Stimulated activated CD8-positive, alpha-beta memory T cell treated with anti-CD3 and anti-CD28 coated beads, Interleukin-7, amount 100 ng/mL, for 1 hour (primary cell): ENCODE measurements at places on chromosomes 11 and 22.
A peak's percentile ranks its signal among the peaks of the same experiment; 100 is the strongest.

- DNase-seq: peak; percentile 68
Observed at GRCh38 chr22:20429254-20430100, 8.1 kb downstream of the SCARF2 start.

DNA sequence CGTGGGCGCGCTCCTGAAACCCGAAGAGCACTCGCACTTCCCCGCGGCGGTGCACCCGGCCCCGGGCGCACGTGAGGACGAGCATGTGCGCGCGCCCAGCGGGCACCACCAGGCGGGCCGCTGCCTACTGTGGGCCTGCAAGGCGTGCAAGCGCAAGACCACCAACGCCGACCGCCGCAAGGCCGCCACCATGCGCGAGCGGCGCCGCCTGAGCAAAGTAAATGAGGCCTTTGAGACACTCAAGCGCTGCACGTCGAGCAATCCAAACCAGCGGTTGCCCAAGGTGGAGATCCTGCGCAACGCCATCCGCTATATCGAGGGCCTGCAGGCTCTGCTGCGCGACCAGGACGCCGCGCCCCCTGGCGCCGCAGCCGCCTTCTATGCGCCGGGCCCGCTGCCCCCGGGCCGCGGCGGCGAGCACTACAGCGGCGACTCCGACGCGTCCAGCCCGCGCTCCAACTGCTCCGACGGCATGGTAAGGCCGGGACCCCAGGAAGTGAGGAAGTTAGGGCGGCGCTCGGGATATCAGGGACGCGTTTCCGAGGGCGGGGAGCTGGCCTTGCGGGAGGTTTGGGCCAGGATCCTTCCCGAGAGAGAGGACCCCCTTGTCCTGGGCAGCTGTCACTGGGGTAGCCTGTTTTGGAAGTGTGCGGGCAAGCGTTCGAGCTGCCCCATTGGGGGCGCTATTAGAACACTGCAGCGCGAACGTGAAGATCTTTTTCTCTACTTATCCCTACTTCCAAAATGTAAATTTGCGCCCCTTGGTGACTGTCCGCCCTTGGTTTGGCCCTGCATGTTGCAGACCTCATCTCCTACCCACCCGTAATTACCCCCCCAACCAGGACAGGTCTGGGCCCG, 796 bp downstream of the MYOD1 start:
- DNase-seq: no peak

- no peak for DNase-seq
Observed at GRCh38 chr11:125224391-125225021, 60.0 kb downstream of the PKNOX2 start.

DNA sequence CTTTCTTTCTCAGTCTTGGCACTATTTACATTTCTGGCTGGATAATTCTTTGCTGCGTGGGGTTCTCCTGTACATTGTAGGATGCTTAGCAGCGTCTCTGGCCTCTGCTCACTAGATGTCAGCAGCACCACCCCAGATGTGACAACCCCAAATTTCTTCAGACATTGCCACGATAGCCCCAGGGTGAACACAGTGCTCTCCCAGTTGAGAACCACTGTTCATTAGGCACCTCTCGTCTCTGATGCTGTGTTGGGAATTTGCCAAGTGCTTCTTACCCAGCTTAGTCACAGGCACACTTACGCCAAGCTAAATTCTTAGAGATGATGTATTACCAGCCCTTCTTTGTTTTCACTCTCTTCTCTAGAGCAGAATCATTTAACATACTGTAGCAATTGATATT, 9.4 kb downstream of the TRIM6 start:
- no peak for DNase-seq

- DNase-seq: no peak
Observed at GRCh38 chr11:40315122-40315521, 1144.3 kb downstream of the LRRC4C start.

GRCh38 chr11:134398079-134398444, 14.0 kb downstream of the B3GAT1 start:
- DNase-seq: no peak

DNA sequence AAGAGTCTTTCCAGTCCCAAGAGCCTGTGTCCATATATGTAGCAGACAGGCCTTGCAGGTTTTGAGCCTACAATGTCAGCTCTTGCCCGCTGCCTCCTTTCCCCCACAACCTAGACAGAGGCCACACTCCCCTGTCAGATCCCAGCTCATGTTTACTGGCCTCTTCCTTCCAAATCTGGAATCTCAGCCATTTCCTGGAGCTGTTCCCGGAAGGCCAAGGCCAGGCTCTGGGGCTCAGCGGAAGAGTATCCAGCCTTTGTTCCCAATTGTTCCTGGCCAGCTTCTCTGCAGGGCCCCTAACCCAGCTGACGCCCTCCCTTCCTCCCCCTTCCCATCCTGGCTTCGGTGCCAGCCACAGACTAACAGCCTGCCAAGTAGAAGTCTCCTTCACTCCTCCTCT, 1.0 kb upstream of the ROBO4 start:
- DNase-seq: no peak

DNA sequence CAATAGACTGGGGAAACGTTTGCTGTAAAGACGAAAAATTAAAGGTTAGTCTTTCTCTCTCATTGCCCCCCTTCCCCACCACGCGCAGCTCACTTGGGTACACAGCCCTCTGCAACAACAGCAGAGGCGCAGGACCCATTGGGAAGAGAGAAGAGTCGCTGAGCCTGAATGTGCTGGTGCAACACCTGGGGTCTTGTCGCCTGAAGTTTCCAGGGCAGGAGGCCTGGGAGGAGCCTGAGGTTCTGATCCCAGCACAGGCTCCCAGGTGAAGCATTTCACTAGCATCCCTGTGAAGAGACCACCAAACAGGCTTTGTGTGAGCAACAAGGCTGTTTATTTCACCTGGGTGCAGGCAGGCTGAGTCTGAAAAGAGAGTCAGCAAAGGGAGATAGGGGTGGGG, 116.2 kb upstream of the NTM start:
- no peak for DNase-seq

DNA sequence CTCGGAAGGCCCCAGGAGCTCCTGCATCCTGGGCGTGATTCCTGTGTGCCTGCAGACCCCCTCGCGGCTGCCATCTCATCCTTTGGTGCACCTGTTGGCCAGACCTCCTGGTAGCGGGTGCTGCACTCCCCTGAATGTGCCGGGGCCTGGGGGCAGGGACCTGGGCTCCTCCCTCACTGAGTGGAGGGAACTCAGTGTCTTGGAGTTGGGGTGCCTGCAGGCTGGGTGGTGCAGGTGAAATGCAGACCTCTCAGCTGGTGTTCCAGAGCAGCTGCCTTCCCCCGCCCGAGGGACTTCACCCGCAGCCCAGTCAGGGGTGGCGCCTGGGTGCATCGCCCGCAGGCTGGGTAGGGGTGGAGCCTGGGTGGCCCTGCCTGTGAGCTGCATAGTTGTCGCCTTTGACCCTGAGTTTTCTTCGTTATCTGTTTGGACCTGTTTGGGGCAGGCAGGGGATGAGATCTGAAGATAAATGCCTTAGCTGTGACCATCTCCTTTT, 31.4 kb downstream of the LRP5 start:
- DNase-seq: no peak

GRCh38 chr22:50506611-50507420, 686 bp downstream of the LMF2 start:
- DNase-seq: no peak

DNA sequence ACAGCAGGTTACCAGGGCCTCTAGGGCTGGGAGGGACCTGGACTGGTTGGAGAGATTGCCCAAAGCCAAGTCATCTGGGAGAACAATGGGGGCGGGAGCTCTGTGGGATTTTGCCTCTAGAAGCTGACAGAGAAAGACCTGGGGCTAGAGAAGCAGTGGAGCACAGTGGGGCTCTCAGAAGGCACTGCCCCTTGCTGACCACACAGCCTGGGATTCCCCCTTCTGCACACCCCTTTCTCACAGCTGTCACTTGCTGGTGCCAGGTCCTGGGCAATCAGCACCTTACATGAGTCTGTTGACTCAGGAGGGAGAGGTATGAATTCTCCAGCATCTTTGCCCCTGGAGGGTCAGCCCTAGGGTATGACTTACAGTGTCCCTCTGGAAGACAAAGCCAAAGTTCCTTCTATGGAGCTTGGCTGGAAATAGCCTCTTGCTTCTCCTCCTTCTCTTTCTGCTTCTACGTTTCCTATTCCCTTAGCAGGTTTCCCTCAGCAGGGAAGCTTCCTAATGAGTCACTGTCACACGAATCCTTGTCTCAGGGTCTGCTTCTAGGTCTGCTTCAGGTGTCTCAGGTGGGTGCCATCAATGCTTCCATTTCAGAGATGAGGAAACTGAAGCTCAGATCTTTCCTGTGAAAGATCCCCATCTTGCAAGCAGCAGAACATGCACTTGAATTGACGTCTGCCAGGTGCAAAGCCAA, 27.0 kb downstream of the GDPD5 start:
- DNase-seq: no peak

DNA sequence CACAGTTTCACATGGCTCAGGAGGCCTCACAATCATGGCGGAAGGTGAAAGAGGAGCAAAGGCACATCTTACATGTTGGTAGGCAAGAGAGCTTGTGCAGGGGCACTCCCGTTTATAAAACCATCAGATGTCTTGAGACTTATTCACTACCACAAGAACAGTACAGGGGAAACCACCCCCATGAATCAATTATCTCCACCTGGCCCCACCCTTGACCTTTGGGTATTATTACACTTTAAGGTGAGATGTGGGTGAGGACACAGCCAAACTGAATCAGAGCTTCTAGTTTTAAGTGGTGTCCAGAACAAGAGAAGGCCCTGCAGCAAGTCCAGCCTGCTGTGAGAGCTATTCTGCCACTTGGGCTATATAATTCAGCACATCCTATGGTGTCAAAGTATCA, 493.7 kb downstream of the ETS1 start:
- DNase-seq: no peak

- no peak for DNase-seq
Observed at GRCh38 chr11:28759311-28759710, 651.1 kb downstream of the METTL15 start.

- DNase-seq: no peak
Observed at GRCh38 chr22:33227791-33228190, 169.6 kb upstream of the SYN3 start.

DNA sequence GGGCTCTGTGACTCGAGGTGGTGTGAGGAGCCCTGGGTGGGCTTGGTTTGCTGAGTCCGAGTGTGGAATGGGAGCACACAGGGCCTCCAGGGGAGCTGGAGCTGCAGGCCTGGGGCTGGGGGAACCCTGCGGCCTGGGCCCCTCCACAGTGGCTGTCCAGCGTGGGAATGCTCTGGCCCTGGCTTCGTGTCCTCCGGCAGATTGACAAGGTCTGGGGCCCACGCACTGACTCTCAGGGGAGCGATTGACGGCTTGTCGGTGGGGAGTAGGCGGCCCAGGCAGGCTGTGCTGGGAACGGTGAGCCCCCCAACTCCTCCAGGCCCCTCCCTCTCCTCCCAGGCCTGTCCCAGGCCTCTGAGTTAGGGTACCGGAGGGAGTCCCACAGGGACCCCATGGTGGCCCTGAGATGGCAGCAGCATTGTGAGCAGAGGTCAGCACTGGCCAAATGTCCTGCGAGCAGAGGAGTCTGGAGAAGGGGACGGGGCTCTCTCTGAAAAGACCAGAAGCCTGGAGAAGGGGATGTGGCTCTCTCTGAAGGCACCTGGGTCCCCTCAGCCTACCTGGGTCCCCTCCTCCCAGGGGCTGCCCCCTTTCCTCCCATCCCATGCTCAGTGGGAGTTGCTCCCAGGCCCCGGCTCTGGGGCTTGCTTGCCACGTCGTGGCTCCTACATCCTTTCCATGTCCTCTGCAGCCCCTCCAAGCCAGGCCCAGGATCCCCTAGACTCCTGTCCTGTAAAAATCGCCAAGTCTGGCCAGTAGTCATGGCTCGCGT, 23.8 kb upstream of the MYEOV start:
- no peak for DNase-seq

- no peak for DNase-seq
Observed at GRCh38 chr11:95296165-95296564, 65.2 kb upstream of the SESN3 start.

GRCh38 chr11:85826116-85826855, 15.3 kb upstream of the SYTL2 start:
- DNase-seq: no peak

- DNase-seq: no peak
Observed at GRCh38 chr11:97703851-97704250, 1314.0 kb downstream of the JRKL start.

- no peak for DNase-seq
Observed at GRCh38 chr22:36177160-36177559, 16.6 kb upstream of the APOL3 start.

DNA sequence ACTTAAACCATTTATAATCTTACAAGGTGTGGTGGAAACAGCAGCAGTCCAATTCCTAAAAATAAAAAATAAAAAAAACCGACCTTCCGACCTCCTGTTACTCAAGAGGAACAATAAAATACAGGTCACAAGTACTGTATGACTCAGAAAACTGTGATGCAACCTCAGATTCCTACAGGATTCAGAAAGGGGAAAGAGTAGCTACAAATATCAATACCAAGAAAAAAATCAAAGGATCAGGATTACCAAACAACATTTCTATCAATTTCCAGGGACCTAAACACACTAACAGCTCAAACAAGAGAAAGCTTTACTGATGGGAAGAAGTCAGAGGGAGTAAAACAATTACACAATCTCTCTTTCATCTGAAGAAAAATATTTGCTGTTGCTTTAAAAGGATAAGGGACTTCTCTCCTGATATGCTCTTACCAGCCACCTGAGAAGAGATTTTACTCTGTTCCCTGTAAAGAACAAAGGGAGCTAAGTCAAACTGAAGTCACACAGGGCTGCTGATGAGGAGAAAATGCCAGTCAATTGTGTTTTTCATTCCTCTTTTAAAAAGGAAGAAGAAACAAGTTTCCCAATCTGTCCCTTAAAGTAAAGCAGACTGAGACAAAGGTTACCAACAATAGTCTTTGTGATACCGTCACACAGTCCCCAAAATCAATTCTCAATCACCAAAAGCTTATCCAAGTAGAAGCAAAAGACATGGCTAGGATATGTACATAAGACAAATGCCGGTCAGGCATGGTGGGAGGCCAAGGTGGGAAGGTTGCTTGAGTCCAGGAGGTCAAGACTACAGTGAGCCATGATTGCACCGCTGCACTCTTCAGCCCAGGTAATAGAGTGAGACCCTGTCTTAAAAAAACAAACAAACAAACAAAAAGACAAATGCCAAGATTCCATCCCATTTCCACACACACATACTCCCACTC, 39.3 kb downstream of the AMBRA1 start:
- DNase-seq: no peak

GRCh38 chr22:21457023-21457787, 10.0 kb upstream of the TMEM191C start:
- no peak for DNase-seq

- DNase-seq: no peak
Observed at GRCh38 chr22:50530877-50531545, 1.2 kb upstream of the TYMP start.

- DNase-seq: no peak
Observed at GRCh38 chr11:62487738-62488551, 58.7 kb downstream of the AHNAK start.

- DNase-seq: peak; percentile 53
Observed at GRCh38 chr11:72752088-72752914, at the start of gene ARAP1. TSS of gene ARAP1 (minus strand) at chr11:72752408. CDS start at chr11:72727128, 25,280 bp downstream.

DNA sequence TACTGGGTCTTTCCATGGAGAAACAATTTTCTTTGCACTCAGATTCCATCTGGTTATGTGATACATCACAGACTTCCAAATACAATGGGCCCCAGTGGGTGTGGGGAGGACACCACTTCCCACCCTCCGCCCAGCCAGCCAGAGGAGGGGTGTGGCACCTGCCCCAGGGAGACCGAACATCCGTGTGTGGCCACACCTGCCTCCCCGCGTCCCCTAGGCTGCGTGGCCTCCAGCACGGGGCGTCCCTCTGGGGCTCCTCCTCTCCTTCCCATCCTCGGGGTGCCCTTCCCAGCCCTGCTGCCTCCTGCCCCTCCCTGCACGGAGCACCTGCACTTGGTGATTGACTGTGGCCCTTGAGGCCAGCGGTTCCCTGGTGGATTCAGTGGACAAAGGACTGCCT, 49.1 kb downstream of the CERK start:
- no peak for DNase-seq

GRCh38 chr11:128910576-128910975, 19.4 kb downstream of the KCNJ5 start:
- DNase-seq: no peak
